Kidney (tissue), 22 donors: ENCODE measurements at places on chromosomes 4 and X.
A peak's percentile ranks its signal among the peaks of the same experiment; 100 is the strongest.

DNA sequence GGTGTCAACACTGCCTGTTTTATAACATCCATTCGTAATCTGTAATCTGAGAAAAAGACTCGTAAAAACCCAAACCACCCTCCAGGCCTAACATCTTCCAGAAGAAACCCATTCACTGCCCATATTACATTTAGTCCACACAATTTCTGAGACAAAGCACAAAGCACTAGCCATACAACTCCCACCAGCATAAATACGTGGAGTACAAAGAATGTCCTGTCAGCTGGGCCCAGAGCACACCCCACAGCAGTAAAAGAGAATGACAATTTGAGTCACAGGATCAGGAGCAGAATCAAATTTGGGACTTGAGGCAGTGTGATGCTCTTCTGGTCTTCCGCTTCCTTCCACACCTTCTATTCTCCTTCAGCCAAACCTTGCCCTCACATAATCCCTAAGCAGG lies 6.8 kb downstream of the MECP2 start:
- H3K4me3 ChIP-seq, result no peak overlapping the region
- H3K27me3 ChIP-seq, result no peaks in the 10 kb centered on the region
- peak overlapping the region; percentile 65 for H3K27ac ChIP-seq

GRCh38 chrX:109783701-109784079 lies 50.6 kb upstream of the ACSL4 start:
- H3K4me3 ChIP-seq, result no peak overlapping the region
- no peaks in the 10 kb centered on the region for H3K36me3 ChIP-seq
- H3K27me3 ChIP-seq, result no peaks in the 10 kb centered on the region
- H3K4me1 ChIP-seq, result peaks cover 2% of the 10 kb centered on the region
- H3K27ac ChIP-seq, result no peak overlapping the region

DNA sequence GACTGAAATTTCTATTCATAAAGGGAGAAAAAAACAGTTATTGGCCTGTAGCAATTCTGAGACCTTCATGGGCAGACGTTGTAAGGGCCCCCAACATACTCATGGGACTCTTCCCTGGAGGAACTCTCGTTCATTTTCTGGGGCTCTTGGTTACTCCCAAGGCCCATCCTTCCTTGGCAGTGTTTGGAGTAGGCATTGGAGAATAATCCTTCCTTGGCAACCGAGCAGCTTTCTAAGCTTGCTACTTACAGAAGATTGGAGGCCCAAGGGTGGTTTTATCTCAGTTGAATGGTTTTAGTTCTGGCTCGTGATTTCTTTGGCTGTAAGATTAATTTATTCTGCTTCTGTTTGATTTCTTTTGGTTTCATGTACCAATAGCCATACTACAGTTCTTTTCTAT lies 50.4 kb downstream of the ALG13 start:
- no peak overlapping the region for H3K4me3 ChIP-seq
- H3K36me3 ChIP-seq, result no peaks in the 10 kb centered on the region
- no peaks in the 10 kb centered on the region for H3K27me3 ChIP-seq

DNA sequence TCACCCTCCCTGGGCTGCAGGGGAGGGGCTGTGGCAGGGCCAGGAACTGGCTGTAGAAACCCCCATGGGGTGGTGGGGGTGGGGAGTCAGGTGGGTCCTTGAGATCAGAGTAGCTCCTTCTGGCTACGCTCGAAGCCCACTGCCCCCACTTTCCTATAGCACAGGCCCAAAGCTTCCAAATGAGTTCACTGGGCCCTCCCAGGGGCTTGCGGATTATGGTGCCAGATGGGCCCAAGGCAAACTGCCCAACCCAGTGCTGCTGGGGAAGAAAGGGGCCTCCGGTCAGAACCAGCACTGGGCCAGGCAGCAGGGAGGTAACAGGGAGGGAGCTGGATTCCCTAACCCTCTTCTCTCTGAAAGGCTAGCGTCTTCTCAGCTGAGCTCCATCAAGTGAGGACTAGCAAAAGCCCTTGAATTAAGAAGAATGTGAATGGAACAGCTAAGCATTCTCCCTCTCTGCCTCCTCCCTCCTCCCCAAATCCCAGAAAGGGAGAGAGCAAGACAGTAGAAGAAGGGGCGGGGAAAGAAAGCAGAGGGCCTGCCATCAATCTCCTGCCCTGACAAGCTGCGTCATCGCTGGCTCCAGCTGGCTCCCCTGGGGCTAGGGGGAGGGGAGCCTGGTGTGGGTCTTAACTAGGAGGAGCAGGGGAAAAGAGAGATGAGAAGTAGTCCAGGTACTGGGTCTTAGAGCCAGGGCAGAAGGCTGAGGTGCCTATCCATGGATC lies 34.7 kb downstream of the FRMPD3 start:
- peaks cover 3% of the 10 kb centered on the region for H3K27me3 ChIP-seq
- DNase-seq, result no peak
- H3K27ac ChIP-seq, result no peak overlapping the region
- H3K36me3 ChIP-seq, result no peaks in the 10 kb centered on the region

GRCh38 chr4:10096201-10096977 lies 20.2 kb downstream of the WDR1 start:
- H3K36me3 ChIP-seq, result peaks cover 69% of the 10 kb centered on the region
- H3K27me3 ChIP-seq, result no peaks in the 10 kb centered on the region
- H3K27ac ChIP-seq, result peak overlapping the region; percentile 74
- DNase-seq, result no peak

GRCh38 chrX:150575419-150575814 lies 7.0 kb downstream of the MTM1 start:
- no peaks in the 10 kb centered on the region for H3K36me3 ChIP-seq
- H3K27ac ChIP-seq, result no peak overlapping the region
- no peaks in the 10 kb centered on the region for H3K4me1 ChIP-seq
- H3K4me3 ChIP-seq, result no peak overlapping the region
- no peaks in the 10 kb centered on the region for H3K27me3 ChIP-seq

DNA sequence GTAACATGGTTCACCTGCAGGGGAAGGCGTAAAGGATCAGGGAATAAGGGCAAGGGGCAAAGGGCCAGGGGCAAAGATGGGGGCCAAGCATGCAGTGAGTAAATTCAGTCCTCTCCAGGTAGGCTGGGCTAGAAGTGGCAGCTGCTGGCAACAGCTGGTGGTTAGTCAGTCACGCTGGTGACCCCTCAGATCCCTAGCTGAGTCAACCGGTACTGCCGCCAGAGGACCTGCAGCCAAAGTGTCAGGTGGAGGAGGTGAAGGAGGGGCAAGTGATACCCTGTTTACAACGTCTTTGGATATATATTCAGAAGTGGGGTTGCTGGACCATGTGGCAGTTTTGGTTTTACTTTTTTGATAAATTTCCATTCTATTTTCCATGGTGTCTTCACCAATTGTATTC lies 24.6 kb upstream of the NAP1L2 start:
- H3K27me3 ChIP-seq, result no peaks in the 10 kb centered on the region
- no peak overlapping the region for H3K27ac ChIP-seq
